ENCODE measurements at places on chromosomes 3 and 15.

DNA sequence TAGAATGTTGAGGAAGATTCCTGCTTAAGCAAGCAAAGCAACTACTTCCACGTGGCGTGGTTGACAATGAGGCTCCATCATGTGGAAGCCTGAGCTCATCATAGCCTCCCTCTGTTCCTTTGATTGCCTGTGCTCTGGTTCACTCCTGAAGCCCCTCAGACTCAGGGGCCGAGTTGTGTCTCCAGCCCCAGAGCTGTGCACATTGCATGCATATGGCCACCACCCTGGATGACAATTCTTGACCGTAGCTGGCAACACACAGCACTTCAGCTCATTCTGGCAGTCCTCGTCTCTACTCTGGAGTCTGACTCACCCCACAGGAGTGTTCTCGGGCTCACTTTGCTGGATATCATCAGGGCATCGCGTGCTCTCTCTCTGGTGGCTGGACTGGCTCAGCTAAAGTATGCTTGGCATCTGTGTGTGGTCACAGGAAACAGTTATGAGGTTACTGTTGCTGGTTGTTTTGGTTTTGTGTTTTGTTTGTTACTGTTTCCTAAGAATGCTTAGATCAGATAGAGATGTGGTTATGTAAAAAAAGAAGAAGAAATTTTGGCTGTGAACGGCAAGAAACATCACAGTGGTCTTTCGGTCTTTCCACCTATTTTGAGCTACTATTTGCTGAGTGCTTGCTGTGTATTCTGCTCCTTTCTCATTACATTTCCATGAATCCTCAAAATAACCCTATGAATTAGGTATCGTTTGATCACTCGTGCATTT is 41.6 kb upstream of the MRPS22 start:
- no peak for DNase-seq

DNA sequence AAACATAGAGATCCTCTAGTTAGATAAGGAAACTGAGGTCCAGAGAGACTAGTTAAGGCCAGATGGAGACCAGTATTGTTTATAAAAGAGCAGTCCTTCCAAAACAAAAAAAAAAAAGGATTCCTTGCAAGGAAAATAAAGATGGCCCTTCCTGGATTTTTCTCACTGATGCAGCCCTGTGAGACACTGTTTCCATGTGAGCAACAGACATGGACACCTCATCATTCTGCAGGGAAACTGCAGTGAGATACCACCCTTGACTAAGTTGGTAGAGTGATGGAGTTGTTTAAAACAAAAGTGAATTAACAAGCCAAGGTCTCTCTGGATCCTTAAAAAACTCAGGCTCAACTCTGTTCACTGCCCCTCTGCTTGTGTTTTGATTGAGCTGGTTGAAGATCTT is 65.6 kb upstream of the MYZAP start:
- DNase-seq, result no peak

DNA sequence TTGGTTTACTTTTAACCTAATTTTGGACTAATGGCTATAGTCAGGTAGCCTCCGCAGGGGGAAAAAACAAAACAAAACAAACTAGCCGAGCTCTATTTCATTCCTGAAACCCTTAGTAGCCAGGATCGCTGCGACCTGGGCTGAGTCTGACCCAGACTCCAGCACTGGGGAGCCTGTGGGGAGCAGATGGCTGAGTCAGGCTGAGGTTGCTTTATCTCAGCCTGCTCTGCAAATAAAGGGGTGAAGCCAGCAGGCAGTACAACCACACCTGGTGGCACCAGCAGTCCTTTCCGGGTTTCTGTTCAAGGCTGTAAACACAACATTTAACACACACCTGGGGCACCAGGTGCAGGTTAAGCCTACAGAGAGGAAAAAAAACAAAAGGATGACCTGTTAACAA is 27.3 kb downstream of the ABHD2 start:
- DNase-seq, result no peak

DNA sequence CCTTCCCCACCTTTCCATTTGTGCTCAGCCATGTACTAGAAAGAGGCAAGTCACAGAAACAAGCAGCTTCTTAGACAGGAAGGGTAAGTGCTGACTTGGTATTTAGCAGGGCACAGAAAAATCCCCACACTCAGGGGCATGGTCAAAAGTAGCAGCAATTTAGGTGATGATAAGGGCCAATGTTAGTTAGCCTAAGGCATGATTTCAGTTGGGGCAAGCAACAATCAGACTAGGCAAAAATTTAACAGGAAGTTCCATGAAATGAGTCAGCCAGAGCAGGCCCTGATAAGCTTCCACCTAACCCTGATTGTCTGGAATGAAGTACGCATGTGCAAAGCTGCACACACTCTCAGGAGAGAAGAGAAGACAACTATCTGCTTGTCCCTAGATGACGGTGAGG is 423.4 kb upstream of the UBE2E2 start:
- DNase-seq, result no peak

DNA sequence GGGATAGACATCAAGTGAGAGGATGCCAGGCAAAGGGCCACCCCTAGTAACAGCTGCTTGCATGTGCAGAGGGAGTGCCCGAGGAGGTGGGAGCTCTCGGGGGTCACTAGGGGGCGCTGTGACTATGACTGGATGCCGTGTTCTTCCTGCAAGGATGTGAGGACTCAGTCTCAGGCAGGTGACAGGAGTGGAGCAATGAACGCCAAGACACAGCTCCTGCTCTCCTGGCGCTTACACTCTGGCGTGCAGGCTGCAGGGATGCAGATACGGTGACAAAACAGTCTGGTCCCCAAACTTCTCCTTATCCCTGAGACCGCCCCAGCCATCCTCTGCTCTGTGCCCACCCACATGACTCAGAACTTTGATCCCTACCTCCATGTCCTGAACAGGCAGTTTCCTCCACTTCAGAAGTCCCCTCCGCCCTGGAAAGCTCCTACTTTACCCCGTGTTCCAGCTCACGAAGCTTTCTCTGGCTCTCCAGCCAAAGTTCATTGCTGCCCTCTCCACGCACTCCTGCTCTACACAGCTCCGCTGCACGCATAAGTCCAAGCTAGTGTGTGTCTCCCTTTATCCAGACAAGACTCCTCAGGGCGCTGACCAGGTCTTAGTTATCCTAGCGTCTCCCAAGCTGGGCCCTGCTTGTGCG is 14.7 kb downstream of the RHOV start:
- peak; percentile 75 for DNase-seq

- DNase-seq, result no peak
These were observed 8.8 kb downstream of the CAMK1 start for GRCh38 chr3:9760779-9761505.

GRCh38 chr3:139564294-139564861 is 24.8 kb upstream of the RBP1 start:
- no peak for DNase-seq

GRCh38 chr3:138947495-138948121 is 591 bp downstream of the FOXL2NB start:
- no peak for DNase-seq

Measured in stimulated activated CD8-positive, alpha-beta memory T cell treated with anti-CD3 and anti-CD28 coated beads, Interleukin-4, amount 100 ng/mL, for 4 hours (primary cell).